ENCODE measurements at places on chromosomes 3 and 15.
A peak's percentile ranks its signal among the peaks of the same experiment; 100 is the strongest.

GRCh38 chr3:115239717-115240116 lies 92.6 kb upstream of the ZBTB20 start:
- DNase-seq: peak; percentile 93

DNA sequence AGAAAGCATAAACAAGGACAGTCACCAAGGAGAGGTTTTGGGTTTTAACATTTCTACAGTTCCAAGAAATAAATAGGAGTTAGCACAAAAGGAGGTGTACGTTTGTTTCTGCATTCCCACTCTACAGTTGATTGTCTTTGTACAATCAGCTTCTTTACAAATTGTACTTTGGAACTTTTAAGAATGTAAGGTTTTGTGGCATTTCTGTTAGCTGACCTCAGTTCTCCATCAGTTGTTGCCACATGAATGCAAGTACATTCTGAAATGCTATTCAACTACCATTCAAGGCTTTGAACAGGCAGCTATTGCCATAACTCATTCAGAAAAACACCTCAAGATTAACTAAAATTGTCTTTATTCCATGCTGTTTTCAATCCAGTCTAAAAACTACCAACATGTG lies 253.2 kb upstream of the UBE2E1 start:
- peak; percentile 66 for DNase-seq

GRCh38 chr3:12231431-12231830 lies 57.4 kb upstream of the PPARG start:
- DNase-seq: peak; percentile 47

GRCh38 chr15:36392676-36393266 lies 186.7 kb upstream of the CDIN1 start:
- no peak for DNase-seq

- DNase-seq: no peak
Observed at GRCh38 chr15:39575180-39575579, 5.7 kb upstream of the THBS1 start.

DNA sequence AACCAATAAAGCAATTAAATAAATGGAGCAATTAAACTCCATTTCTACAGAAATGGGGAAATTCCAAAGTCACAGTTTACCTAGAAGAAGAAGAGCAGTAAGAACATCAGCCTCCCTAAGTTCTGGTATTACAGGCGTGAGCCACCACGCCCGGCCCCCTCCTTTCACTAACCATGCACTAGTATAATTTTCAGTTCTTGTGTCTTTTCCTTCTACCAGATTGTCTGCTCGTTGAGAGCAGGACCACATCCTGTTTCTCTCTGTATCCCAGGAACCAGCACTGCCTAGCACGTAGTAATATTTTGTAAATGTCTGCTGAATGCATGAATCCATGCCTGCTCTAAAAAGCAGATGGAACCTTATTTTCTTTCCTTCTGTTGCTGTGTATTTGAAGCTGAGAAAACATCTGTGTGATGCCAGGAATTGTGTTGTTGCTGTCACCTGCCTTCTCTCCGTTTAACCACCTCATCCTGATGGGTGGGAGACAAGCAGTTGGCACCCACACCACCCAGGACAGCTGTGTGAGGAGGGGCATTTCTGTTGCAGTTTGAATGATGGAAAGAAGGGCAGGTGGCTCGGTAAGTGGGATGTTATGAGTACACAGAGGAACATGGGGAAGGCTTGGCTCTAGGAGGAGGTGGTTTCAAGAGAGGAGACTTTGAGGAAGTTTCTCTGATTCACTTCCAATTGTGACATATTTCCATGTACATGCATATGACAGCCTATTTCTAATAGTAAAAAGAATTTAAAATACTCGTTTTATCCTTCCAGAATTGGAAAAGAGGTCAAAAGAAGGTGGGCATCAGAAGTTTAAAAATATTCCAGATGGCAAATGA lies 30.1 kb downstream of the PXYLP1 start:
- no peak for DNase-seq

All from astrocyte of the hippocampus (primary cell).